ENCODE measurements at places on chromosomes 1 and 21.
A peak's percentile ranks its signal among the peaks of the same experiment; 100 is the strongest.

DNA sequence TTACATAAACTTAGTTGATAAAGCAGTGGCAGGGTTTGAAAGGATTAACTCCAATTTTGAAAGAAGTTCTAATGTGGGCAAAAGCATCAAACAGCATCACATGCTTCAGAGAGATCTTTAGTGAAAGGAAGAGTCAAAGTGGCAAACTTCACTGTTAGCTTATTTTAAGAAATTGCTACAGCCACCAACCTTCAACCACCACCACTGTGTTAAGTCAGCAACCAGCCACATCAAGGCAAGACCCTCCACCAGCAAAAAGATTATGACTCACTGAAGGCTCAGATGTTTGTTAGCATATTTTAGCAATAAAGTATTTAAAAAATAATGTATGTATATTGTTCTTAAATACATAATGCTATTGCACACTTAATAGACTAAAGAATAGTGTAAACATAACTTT, 21.3 kb upstream of the MAGI3 start:
- DNase-seq: no peak

DNA sequence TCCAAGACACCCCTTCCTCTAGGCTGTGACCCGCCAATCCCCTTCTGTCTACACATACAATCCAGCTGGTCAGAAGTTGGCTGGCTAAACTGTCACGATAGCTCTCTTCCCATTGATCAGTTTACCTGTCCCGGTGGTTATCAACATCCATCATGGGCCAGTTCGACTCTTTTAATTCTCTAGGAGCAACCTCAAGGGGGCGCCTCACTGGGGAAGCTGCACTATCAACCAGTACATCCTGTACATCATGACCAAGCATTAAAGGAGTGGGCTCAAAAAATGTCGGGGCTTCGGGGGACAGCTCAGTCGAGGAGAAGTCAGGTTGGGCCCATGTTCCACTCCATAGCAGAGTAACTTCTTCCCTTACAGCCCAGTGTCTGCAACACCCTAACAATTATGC, 53.2 kb upstream of the B3GALNT2 start:
- DNase-seq: no peak

DNA sequence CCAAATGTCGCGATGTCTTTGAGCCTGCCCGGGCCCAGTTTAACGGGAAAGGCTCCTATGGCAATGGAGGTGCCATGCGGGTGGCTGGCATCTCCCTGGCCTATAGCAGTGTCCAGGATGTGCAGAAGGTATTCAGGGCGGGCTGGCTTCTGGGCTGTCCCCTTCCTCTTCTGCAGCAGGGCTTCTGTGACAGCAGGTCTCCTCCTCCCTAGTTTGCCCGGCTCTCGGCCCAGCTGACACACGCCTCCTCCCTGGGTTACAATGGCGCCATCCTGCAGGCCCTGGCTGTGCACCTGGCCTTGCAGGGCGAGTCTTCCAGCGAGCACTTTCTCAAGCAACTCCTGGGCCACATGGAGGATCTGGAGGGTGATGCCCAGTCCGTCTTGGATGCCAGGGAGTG, 3.0 kb downstream of the ADPRS start:
- peak; percentile 72 for DNase-seq

DNA sequence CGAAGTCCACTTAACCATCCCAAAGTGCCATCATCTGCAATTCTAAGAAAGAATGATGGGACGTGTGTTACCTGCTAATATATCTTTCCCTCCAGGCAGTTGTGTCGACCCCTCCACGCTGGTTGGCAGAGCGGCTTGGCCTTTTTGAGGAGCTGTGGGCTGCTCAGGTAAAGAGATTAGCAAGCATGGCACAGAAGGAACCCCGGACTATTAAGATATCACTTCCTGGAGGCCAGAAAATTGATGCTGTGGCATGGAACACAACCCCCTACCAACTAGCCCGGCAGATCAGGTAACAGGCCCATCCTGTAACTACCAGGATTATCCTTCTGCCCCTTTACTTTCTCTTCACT, 520 bp downstream of the TARS2 start:
- peak; percentile 55 for DNase-seq

- DNase-seq: no peak
Measured at GRCh38 chr1:27438621-27439061, 46.2 kb downstream of the GPR3 start.

GRCh38 chr1:117719004-117719403, 113.2 kb downstream of the TENT5C start:
- no peak for DNase-seq

Data from posterior vena cava (tissue), 2 donors.